ENCODE measurements at places on chromosomes 13 and 19.

- no peak for DNase-seq
These were observed 382.2 kb downstream of the FGF9 start for GRCh38 chr13:22053053-22053452.

DNA sequence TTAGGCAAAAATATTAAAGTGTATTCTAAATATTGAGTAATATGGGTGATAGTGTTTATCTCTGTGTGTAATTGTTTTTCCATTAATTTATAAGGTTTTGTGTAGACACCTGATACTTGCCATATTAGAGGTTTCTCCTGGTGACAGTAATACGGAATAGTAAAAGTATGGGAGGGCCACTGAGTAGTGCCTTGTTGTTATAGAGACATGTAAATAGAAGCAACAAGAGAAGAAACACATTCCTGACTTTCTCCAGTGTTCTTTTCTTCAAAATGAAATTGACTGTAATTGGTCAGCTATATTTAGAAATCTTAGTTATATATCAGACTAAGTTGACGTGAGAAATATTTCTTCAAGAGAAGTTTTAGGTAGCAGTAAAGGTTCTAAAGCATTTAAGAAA is 18.5 kb downstream of the RNASEH2B start:
- no peak for DNase-seq

DNA sequence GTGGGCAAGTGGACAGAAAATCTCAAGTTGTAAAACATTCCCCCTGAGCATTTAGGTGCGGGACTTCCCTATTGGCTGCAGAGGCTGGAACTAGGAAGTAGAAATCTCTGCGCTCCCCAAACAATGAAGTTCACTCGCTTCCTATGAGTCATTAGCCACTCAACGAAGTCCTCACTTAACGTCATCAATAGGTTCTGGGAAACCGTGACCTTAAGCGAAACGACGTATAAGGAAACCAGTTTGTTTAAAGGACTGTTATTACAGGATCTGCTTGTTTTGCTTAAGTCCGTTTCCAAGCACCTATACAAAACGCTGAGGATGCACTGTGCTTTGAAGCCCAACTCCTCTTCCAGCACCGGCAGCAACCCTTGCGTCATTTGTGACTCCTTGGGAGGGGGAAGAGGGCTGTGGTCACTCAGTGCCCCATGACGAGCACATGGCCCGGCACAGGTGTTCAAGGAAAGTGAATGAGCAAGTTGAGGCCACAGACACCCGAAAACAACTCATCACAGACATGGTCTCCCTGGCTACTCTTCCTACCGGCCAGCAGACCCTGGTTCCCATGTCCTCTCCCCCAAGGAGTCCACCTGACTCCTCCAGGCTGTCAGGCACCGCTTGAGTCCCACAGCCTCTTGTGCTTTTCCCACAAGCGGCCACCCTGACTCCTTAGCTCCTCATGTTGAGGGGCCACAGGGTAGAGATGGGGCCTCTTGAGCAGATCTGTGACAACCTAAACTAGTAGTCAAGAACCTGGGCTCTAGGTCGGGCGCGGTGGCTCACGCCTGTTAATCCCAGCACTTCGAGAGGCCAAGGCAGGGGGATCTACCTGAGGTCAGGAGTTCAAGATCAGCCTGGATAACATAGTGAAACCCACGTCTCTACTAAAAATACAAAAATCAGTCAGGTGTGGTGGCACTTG is 4.8 kb downstream of the RPS16 start:
- no peak for DNase-seq

- DNase-seq = no peak
These were observed 805 bp downstream of the ZNF784 start for GRCh38 chr19:55623561-55623960.

- peak; percentile 57 for DNase-seq
These were observed 24.4 kb downstream of the FAM124A start for GRCh38 chr13:51246418-51247277.

- DNase-seq = no peak
These were observed 274.1 kb upstream of the EDNRB start for GRCh38 chr13:78192716-78193115.

DNA sequence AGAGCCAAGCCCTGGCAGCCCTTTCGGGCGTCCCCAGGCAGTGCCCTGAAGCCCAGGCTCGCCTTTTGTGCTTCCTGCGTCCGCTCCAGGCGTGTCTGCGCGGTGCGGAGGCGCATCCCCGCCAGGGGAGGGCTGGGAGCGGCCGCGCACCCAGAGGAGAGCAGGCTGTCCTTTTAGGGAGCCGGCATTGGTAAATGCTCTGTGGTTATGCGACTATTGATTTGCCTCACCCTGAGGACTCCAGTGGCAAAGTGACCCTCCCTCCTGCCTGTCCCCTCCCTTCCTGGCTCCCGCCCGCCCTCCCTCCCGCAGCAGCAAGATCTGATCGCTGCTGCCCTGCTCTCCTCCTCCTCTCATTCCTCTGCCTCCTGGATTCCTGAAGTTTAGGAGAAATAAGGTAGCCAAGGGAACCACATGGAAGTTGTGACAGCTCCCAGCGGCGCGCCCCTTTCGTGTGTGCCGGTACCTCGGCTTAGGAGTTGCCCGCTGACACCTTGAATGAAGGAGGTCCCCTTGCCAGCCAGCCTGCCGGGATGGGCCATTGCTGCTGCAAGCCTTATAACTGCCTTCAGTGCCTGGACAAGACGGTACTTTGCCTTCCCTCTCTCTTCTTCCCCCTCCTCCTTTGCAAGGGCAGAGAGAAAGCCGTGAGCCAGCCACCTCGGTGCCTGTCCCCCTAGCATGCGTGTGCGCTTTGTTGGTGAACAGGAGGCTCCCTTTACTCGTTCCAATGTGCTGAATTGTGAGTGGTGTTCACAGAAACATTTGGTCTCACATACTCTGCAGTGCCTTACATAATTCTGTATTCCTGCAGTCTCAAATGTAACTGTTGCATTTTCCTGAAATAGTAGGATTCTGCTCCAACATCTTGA is 166.9 kb downstream of the SLC7A1 start:
- no peak for DNase-seq

GRCh38 chr13:46743191-46743590 is 53.8 kb downstream of the ESD start:
- no peak for DNase-seq

GRCh38 chr19:42242069-42242511 is 312 bp downstream of the GSK3A start:
- peak; percentile 3 for DNase-seq
